Calu3 (cell line): ENCODE measurements at places on chromosomes 12 and 14.

DNA sequence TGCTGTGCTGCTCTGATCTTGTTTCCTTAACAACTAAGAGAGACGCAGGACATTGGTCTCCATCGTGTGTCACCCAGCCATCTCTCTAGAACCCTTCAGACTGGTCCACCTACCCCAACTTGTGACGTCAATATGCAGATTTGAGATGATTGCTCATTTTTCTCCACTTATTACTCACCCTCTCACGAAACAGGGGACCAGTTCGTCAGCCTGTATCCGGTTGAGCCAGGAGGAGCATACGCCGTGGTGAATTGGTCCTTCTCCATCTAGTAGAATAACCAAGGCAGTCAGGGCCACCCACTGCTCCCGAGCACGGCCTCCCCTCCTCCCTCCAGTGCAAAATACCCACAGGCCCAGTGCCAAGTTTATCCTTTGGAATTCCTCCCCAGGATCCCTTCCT, 36.2 kb upstream of the FBXO21 start:
- no peak for DNase-seq

DNA sequence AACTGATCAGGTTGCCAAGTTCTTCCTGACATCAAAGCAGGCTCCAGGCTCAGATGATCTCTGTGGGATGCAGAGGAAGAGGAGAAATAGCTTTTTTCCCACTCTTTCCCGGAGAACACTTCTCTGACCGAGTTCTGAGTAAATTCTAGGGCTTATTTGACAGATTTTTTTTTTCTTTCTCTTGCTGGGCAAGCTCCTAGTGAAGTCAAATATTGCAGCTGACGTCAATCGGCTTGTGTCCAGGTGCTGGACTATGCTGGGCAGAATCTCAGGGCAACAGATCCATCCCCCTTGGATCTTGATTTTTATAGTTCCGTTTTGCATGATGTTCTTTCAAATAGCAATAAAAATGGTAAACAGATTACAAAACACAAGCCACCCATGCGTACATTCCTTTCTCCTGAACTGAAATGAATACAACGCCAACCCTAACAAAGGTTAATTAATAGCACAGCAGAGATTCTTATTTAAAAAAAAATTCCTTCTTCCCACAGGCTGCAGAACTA, 182.2 kb downstream of the NOVA1 start:
- DNase-seq = no peak

DNA sequence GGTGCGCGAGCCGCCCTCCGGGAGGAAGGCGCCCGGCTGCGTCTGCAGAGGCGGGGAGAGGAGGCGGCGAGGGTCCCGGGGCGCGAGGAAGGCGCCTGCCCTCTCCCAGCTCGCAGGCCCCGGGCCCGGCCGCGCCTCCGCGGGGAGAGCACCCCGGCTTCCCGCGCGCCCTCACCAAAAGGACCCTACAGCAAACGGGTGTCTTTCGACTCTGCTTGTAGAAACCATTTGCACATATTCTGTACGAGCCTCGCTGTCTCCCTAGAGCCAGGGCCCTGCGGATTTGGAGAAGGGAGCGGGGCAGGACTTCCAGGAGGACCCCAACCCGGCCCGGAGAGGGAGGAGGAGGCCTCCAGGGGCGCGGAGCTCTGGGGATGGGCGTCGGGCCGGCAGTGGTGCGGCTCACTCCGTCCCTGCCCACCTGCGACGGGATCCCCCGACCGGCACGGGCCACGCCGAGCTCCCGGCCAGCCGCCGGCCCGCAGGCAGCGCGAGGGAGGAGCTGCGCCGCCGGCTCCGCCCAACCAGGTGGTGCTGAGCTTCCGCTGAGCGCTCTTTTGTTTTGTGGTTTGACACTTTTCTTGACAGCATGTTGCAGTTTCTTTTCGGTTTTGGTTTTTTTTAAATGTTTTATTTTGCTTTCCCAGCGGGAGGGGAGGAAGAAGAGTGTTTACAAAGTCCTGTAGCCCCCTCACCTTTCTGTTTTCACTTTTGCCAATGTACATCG, 103.3 kb upstream of the FKBP4 start:
- no peak for DNase-seq

DNA sequence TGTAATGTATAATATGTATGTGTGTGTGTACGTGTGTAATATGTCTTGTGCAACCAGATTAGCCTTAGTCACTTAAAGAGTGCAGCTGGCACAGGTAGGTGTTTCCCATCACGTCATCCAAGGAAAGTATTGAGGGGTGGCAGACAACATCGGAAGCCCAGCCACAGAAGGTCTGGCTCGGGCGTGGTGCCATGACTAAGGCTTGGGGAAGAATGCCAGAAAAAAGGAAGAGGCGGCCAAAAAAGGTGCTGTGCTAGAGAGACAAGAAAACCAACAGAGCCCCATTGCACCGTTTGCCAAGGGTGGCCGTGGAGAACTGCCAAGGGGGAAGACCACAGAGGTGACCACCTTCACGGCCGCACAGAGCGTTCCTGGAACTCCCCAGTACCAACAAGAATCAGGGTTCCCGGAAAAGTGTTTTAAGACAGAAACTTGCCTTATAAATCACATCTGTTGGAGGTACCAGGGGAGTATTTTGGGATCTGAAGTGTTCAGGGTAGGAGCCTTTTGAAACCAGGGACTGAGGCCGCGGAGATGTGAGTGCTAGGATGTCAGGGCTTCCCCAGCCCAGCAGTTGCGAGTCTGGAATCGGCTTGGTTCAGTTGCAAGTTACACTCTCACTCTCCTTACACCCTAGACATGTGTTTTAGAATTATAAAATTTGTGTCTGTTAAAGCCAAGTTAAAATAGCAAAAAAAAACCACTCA, 131.2 kb upstream of the DYRK2 start:
- peak; percentile 87 for DNase-seq

DNA sequence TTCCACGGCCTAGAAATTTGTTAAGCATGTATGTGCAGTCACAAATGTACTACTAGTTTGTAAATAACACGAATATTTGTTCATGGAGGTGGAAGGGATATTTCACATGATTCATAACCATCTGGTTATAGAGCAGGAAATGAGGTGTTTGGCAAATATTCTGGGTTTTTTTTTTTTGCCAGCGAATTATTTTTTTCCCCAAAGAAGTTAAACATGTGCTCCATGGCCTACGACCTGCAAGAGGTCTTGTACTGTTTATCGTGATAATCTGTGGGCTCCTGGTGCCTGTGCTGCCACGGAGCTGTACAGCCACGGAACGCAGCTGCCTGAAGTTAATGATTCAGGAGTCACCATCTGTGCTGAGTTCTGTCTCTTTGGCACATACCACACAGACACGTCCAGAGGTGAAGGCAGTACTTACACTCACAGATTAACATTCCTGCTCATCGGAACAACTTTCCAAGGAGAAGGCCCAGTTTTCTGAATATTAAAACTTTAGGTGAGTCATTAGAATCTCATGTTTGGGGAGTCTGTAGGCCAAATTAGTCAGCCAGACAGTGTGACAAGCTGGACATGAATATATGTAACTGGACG, 156.3 kb downstream of the TMX1 start:
- DNase-seq = peak; percentile 38

- DNase-seq = no peak
These were observed 97.7 kb downstream of the ESRRB start for GRCh38 chr14:76473481-76474263.

- DNase-seq = no peak
These were observed 33.7 kb downstream of the PRKD1 start for GRCh38 chr14:29893989-29894388.

GRCh38 chr12:130162267-130162666, at the start of gene FZD10:
Gene FZD10, plus strand, starts transcription at chr12:130162464. Its CDS starts 479 bp downstream, at chr12:130162943.
- no peak for DNase-seq

- no peak for DNase-seq
These were observed 19.7 kb upstream of the SLC2A14 start for GRCh38 chr12:7892186-7892980.

DNA sequence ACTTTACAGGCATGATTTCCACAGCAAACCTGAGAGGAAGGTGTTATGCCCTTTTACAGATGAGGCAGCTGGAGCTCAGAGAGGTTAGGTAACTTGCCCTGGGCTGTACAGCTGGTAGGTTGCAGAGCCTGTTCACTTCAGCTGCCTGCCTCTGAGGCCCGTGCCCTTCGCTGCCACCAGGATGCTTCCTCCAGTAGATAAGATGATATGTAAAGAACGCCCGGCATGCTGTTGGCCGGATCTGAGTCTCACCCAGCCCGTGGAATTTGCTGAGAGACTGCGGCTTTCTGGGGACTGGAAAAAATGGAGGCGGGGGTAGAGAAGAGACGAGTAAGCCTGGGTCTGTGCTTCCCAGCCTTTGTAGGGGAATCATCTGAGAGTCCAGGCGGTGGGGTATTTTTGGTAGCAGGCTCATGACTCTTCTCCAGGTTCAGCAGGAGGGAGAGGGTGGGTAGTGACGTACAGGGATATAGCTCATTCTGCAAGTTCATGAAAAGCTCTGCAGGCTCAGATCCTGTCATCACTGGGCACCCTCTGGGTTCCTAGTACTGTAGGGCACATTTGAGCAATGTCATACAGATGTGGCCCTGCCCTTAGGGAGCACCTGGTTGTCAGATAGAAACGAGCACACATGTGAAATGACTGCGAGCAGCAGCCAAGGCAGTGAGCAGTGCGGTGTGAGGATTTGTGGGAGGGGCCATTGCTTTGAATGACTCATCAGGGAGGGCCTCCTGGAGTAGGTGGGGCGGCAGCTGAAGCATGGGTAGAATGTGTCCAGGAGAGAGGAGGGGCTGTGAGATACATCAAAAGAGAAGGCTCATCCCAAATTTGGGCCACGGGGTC, 159.4 kb downstream of the TSPAN9 start:
- peak; percentile 80 for DNase-seq

DNA sequence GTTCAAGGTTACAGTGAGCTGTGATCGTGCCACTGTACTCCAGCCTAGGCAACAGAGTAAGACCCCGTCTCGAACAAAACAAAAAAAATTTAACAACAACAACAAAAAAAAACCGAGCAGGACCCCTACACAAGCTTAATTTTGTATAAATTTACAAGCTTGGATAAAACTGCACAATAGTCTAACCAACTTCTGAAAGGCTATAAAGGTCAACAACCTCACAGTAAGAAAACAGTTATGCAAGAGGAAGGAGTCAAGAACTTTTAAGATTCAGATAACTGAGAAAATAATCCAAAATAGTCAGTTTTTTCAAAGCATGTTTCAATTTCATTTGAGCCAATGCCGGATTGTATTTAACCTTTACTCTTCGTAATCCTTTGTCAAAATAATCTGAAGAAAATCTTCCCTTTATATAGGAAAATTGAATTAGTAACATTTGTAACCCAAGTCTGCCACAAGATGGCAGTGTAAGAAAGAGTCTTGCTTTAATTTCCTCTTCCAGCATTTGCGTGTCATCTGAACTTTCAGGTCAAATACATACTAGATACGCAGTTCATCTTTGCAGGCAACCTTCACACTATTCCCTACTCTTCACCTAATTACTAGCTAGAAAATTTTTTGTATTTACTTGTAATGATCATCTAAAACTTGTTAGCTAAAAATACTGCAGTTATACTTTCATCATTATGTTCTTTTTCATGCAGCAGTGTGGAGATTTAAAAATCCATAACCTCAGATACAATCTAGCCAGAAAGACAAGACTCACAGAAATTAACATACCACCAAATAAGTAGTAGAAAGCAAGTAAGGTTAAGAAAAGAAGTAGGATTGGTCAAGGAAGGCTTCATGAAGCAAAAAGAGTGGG, 5.8 kb downstream of the CCNB1IP1 start:
- peak; percentile 36 for DNase-seq

DNA sequence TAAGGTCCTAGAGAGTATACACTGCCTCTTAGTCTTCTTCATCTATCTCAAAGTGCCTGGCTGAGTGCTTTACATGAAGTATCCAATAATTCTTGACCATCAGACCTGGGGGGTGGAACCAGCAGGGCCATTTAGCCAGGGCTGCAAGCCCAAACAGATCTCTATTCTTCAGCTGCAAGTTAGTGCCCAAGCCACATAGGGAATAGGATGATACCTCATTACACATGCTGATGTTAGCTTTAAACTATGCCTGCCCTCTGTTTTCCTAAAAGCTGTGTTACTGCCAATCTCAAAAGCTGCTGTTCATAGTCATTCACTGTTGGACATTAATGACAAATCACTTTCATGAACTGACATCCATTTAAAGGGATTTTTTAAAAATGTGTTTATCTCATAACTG, 16.7 kb upstream of the IFNG start:
- no peak for DNase-seq

DNA sequence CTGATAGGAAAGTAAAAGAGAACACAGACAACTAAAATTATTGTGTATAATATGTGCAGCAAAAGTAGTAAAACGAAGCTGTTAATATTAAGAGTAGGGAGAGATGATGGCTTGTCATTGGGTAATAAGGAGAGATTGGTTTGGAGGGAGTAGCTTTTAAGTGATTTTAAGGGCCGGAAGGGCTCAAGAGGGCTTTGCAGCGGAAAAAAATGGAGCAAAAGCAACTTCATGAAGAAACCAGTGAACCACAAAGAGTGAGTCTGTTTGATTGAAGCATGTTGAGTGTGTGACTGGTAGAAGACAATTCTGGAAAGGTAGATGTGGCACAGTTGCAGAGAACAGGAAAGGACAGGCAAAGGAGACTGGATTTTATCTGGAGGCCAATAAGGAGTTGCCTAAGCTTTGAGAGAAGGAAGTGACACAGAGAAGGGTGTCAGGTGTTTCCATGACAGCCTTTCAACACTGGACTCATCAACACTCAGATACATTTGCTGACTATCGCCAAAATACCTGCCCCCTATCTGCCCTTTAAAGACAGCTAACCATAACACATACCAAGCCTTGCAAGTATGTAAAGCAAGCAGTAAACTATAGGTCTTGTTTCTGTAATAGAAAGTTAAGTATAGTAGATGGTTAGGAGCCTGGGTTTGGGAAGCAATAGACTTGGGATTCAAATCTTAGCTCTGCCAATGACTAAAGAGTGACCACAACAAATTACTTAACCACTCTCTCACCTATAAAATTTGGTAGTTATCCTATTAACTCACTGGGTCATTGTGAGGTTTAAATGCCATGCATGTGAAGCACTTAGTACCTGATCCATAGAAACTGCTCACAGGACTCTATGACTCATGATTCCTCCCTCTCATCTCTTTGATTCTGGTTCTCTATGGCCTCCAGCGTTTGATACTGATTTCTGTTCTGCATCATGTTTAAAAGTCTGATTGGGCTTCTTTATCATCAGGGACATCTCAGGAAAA, 117.3 kb upstream of the LMNTD1 start:
- no peak for DNase-seq

DNA sequence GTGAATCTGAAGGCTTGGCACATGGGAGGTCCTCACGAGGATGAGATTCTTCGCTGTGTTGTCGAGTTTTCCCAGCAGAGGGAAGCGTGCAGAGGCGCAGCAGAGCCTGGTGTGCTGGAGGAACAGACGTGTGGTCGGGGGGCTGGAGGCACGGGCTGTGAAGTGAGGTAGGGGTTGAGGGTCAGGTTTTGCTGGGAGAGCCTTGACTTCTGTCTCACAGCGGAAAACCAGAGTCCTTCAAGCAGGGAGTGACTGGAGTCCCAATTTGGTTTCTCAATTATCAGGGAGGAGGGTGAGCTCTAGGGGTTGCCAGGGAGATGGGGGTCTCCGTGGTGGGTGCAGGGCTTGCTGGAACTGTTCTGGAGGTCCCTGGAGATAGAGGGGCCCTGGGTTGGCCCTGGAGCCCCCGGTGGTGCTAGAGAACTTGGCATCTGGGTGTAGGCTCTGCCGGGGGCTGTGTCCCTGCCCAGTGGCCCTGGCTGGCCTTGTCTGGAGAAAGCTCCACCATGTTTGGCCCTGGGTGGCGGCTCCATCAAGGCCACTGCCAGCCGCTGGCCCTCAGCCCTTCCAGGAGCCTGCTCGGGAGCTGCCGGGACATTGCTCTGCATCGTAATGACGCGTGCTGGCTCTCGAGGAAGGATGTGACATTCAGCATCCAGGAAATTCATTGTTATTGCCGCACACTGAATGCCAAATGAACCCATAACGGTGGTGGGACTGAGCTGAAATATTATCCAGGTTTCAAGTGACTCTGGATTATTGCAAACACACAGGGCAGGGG, 215.7 kb downstream of the KIF26A start:
- DNase-seq = no peak
